ENCODE measurements at places on chromosomes 16 and 17.

DNA sequence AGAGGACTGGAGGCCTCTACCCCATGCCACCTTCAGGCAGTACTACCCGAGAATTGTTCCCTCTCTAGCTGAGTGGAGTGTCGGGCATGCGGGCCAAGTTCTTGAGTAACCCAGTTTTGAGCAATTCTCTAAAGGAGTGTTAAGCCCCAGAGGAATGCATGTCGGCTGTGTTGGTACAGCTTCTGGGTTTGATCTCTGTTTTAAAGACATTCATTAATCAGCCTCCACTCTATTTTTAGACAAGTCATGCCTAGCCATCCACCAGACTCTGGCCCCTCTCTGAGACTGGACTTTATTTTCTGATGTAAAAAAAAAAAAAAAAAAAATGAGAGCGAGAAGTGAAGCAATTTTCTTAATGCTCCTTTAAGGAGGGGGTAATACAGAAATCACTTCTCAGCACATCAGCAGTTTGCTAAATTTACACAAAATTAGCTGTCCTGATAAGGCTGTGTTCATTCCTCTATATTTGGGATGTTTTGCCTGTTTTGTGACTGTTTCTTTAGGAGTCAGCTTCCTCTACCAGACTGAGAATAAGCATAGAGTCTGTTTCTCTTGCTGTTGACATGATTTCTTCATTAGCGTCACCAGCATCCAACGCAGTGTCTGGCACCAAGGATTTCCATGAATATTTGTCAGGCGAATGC lies 88.7 kb downstream of the AXIN2 start:
- no peak for DNase-seq

GRCh38 chr17:43033948-43034881 lies 9.2 kb downstream of the RND2 start:
- DNase-seq, result no peak

DNA sequence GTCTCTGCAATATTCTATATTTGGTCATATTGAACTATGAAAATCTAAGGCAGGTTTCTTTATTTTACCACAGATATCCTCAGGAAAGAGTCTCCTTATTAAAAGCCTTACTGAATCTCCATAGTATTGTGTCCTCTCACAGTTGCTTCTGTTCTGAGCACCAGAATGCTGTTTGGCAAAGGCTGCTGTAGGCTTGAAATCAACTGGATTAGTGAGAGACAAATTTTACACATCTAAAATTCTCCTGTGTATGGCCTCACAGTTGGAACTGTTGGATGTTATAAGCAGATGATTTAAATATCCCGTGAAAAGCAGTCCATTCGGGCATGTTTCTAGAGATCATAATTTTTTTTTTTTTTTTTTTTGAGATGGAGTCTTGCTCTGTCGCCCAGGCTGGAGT lies 9.5 kb downstream of the CLTC start:
- no peak for DNase-seq

GRCh38 chr17:76688165-76688622 lies 22.6 kb downstream of the MXRA7 start:
- peak; percentile 55 for DNase-seq

DNA sequence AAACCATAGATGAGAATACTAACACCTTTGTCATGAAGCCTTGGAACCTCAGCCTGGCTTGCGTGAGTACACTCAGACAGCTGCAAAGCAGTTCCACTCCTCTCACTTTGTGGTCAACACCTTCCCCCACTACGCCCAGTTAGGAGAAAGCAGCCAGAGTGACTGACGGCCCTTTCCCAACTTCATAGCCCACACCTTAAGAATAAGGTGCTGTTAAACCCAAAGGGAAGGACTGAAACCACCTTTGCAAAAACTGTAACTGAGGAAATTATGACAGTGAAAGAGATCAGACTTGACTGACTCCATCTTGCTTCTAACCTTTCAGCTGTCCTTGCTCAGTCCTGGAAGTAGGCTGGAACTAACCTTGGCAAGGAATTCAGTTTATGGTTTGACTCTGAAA lies 13.7 kb downstream of the N4BP1 start:
- no peak for DNase-seq

GRCh38 chr17:45752246-45752645 lies 31.9 kb upstream of the CRHR1 start:
- DNase-seq, result no peak

GRCh38 chr17:28885951-28886350 lies 11.6 kb downstream of the FLOT2 start:
- DNase-seq, result no peak

DNA sequence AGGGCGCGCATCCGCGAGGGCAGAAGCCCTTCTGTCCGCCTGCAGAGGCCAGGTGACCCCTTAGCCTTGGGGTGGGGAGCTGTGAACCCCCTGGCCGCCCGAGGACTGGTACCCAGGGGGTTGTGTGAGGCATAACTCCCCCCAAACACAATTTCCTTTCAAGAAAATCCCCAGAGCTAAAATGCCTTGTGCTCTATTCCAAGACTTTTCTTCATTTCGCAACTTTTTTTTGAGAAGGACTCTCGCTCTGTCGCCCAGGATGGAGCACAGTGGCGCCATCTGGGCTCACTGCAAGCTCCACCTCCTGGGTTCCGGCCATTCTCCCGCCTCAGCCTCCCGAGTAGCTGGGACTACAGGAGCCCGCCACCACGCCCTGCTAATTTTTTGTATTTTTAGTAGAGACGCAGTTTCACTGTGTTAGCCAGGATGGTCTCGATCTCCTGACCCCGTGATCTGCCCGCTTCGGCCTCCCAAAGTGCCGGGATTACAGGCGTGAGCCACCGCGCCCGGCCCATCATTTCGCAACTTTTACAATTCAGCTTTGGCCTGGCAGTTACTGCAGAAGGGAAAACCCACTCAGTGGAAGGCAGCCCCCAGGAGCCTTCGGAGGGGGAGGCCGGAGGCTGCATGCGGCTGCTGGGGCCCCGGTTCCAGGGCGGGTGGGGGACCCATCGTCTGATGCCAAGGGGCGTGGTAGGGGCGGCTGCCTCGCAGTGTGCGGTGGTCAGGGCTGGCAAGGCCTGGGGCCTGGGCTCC lies 963 bp upstream of the APRT start:
- DNase-seq, result no peak

DNA sequence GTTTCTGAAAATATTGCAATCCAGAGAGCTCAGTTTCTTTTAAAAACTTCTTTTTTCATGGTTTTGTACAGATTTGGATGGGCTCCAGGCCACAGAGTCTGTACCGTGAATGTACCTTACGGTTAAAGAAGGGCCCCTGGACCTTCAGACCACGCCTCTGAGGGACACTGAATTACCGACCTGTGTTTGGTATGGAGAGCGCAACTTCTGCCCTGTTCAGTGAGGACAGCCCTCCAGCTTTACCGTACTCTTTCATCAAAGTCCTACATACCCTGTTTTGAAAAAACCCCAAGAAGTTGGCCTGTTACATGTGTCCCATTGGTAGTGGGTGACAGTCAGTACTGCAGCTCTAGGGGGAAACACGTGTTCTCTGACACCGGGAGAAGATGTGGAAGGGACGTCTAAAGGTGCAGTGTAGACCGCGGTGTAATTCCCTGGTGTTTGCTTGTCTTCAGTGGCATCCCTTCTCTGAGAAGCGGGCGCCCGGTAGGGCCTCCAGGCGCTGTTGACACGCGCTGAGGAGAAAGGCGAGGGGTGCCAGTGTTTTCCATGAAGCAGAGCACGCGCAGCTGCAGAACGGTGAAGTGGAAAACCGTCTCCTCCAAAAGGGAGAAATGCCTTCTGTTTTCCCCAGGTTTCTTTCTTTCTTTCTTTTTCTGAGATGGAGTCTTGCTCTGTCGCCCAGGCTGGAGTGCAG lies 6.2 kb downstream of the PGS1 start:
- DNase-seq, result no peak

- peak; percentile 27 for DNase-seq
Observed at GRCh38 chr17:62641153-62641552, 13.7 kb downstream of the MRC2 start.

DNA sequence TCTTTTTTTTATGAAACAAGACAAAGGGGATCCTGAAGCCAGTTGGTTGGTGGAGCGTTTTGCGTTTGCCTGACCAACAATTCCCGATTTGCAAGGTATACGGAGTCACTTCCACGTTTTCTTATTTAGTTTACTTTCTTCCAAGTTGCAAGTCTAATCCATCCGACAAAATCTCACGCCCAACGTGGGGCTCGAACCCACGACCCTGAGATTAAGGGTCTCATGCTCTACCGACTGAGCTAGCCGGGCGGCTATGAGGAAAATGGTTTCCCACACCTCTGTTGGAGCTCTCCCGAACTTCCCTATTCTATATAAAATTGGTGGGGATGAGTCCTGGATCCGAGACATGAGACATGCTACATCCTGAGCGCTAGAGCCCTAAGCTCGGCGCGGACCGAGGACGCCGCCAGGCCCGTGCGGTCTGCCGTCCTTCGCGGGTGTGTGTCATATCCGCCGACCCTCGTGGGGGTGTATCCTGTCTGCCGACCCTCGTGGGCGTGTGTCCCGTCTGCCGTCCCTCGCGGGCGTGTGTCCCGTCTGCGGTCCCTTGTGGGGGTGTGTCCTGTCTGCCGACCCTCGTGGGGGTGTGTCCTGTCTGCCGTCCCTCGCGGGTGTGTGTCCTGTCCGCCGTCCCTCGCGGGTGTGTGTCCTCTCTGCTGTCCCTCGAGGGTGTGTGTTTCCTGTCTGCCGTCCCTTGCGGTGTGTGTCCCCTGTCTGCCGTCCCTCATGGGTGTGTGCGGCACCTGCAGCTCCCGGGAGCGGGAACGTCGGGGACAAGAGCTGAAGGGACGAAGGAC lies 22.6 kb downstream of the ZNF213 start:
- peak; percentile 98 for DNase-seq

- peak; percentile 54 for DNase-seq
Observed at GRCh38 chr16:18932243-18932987, 6.2 kb upstream of the SMG1 start.

- no peak for DNase-seq
Observed at GRCh38 chr16:87054856-87055255, 262.3 kb downstream of the C16orf95 start.

DNA sequence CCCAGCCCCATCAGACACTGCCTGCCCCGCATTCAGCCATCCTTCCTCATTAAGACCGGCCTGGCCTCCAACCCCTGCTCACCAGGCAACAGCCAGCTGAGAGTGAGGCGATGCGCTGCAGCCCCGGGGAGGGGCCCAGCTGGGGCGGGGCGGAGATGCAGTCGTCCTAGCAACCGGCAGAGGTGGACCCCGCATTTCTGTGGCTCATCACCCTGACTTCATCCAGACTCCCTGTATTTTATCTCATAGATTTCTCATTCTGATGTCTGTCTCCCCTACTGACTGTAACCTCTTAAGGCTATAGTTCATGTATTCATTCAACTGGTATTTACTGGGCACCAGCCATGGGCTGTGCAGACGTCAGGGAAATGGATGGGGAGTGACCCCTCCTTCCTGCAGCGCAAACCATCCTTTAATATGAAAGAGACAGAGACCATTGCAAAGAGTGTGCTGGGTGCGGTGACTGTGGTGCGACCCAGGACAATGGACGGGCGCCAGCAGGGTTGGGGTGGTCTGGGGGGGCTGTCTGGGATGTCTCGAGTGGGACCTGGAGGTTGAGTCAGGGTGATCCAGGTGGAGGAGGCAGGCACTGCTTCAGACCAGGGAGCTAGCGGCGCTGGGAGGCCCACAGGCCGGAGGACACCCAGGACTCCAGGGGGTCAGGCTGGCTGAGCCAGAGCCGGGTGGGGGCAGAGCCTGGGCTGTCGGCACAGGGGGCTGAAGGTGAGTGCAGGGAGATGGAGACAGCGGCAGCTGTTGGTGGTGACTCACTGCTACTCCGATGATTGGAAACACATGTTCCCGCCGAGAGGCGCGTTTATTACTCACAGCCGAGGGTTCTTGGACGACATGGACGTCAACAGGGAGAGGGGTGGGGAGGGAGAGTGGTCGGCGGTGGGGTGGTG lies 10.5 kb upstream of the TIMP2 start:
- no peak for DNase-seq

- no peak for DNase-seq
Observed at GRCh38 chr17:50311112-50311460, 34.8 kb upstream of the XYLT2 start.

- no peak for DNase-seq
Observed at GRCh38 chr16:65098916-65099315, 22.9 kb downstream of the CDH11 start.

DNA sequence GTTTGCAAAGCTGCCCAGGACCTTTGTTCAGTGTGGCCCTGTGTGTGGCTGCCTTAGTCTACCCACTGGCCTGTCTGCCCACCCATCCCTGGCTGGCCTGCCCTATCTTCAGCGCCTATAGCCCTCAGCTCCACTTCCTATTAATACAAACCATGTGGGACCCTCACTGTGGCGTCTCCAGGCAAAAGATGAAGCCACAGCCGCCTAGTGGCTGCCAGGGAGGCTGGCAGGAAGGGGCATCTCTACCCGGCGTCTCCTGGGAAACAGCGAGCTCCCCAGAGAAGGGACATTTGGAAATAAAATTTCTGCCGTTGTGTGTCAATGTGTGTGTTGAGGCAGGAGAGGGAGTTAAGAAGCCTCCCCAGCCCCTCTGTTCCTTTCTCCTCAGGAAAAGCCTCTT lies 31.5 kb downstream of the NEUROD2 start:
- no peak for DNase-seq

GRCh38 chr16:82382521-82382920 lies 212.5 kb upstream of the MPHOSPH6 start:
- no peak for DNase-seq

DNA sequence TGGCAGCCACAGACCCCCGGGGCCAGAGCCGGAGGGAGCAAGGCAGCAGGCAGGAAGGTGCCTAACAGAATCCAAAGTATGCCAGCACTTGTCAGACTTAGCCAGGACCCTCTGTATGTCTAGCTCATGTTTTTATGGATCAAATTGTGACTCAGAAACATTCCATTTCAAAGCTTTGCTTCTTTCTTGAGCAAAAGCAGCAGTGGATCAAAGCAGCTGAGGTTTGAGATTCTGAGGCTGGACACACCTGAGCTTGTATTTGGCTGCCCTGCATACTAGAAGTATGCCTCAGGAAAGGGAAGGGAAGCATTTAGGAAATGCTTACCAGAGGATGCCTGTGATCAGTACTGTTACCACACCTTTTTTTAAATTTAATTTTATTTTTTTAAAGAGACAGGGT lies 5.7 kb upstream of the MYO1C start:
- no peak for DNase-seq

- no peak for DNase-seq
Observed at GRCh38 chr17:81831957-81832607, 1.0 kb downstream of the MCRIP1 start.

- DNase-seq, result no peak
Observed at GRCh38 chr16:87554754-87555427, 47.4 kb upstream of the JPH3 start.

- peak; percentile 67 for DNase-seq
Observed at GRCh38 chr16:3131755-3132377, 3.0 kb upstream of the ZNF213 start.

Measured in Caki2 (cell line).